ENCODE measurements at places on chromosomes 12 and 14.

GRCh38 chr12:94426049-94426448 lies 33.6 kb downstream of the CEP83 start:
- no peak for DNase-seq

DNA sequence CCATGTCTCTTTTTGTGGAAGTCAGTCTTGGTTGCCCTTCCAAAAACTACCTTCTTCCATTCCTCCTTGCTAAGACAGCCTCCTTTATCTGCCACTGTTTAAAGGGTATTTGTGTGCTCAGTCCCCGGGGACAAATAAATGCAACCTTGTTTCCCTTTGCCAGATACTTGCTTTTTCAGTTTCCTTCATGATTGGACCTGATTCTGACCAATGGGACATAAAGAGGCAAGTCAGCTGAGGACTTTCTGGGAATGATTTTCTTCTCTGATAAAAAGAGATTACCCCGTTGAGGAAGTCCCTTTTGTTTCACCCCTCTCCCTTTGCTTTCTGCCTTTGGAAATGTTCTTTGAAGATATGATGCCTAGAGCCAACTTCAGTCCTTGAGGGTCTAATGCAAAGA lies 7.4 kb upstream of the TUBA1B start:
- no peak for DNase-seq

GRCh38 chr14:53599221-53599945 lies 357.2 kb downstream of the BMP4 start:
- DNase-seq = no peak

- DNase-seq = no peak
These were observed 6.0 kb downstream of the EID3 start for GRCh38 chr12:104309446-104309993.

GRCh38 chr12:128823216-128823915 lies 392 bp downstream of the SLC15A4 start:
- peak; percentile 26 for DNase-seq

GRCh38 chr14:92040431-92041051 lies 682 bp upstream of the TRIP11 start:
- no peak for DNase-seq

GRCh38 chr12:39764944-39765560 lies 145.4 kb upstream of the ABCD2 start:
- DNase-seq = no peak
